ENCODE measurements at places on chromosomes 13 and 19.

- DNase-seq, result no peak
Observed at GRCh38 chr13:40464337-40465014, 202.0 kb downstream of the FOXO1 start.

DNA sequence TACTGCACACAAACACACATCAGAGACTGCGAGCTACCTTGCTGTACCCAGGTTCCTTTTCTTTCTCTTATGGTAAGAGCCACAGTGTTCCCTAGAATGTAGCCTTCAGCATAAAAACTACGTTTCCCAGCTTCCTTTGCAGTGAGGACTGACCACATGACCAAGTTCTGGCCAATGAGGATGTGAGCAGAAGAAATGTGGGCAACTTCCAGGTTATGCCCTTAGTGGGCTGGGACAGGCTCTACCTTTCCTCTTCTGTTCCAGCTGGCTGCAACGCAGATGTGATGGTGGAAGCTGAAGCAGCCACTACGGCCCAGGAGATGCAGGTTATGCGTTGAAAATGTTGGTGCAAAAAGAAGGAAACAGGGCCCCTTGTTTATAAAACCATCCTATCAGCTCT is 27.5 kb downstream of the VRK3 start:
- no peak for DNase-seq

- no peak for DNase-seq
Observed at GRCh38 chr19:28234637-28235036, 978.3 kb downstream of the UQCRFS1 start.

DNA sequence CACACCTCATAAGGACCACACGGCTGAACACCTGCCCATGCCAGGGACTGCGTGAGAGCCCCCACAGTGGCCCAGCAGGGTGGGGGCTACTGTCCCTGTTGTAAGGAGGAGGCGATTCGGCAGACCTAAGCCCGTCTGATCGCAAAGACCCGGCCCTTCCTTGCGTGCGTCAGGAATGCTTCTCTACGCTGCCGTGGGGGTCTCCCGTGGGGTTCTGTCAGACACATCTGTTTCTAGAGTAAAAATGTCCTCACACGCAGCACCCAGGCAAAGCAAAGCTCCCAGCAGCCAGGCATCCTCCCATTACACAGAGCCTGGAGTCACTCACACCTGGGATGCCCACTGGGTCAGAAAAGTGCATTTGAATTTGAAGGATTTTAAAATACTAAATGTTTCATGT is 147.7 kb upstream of the SOX1 start:
- no peak for DNase-seq

DNA sequence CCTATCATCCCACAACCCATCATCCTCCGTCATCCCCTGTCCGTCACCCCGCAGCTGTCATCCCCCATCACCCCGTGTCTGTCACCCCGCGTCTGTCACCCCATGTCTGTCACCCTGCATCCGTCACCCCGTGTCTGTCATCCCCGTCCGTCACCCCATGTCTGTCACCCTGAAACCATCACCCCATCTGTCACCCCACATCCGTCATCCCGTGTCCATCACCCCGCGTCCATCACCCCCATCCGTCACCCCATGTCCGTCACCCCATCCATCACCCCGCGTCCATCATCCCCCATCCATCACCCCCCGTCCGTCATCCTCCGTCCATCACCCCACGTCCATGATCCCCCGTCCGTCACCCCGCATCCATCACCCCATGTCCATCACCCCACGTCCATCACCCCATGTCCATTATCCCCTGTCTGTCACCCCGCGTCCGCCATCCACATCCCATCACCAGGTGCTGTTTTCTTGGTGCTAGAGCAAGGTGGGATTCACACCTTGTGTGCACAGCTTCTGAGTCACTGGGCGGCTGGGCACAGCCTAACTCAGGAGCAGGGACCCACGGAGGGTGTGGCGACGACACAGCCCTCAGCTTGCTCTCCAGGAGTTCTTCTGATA is 24.2 kb downstream of the RASA3 start:
- no peak for DNase-seq

DNA sequence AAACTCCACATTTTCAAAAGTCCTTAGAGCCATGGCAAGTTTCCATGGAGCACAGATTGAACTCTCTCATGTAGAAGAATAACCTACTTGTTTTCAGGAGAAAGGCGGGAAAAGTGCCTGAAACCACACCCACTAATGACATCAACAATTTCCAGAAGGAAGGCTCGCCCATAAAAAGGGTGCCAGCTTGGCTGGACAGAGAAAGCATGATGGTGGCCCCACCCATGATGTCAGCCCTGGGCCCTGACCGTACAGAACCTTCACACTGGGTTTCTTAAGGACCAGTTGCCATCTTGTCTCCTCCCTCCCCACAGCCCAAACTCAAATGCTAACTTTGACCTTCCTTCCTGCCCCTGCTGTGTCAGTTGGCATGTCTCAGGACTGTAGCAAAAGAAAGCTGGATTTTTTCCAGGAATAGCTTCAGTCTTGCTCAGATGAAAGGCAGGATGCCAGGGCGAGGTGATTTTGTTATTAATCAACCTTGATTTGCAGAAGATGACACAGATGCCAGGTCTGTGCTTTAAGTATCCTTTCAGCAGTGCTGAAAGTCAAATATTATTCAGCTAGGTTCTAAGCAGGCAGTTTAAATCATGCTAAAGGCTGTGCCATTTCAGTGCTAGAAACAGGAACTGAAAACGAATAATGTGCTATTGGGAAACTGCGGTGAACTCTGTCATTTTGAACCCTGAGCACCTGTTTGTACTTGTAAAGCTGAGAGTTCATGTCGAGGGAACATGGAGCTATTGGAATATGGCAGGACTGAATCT is 89.5 kb upstream of the RFC3 start:
- no peak for DNase-seq

- no peak for DNase-seq
Observed at GRCh38 chr19:2036424-2036823, 14.6 kb downstream of the MKNK2 start.

DNA sequence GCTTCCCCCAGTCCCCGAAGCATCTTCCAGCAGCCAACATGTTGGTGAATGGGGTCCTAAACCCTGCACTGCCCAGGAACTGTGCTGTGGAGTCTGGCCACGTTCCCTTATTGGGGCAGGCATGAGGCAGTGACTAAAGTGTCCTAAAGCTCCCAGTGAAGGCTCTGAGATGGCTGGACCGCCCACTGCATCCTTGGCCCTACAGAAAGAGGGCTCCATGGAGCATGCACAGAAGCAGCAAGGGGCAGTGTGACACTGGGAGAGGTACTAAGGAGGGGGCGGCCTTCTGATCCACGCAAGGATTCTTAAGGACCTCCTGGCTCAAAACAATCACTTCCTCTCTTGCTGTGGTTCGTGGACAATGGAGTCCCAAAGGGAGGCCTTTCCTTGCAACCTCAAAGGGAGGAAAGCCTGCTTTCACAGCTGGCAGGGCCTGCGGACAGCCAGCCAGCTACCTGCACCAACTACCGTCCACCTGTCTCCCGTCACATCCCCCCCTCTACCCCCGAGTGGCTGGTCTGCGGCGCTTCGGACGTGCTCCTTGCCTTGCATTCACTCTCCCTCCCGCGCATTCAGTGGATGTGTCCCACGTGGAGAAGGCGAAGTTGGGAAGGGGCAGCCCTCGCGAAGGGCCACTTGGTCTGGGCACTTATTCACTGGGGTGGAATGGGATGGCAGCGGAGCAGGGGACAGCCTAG is 63.9 kb upstream of the STARD13 start:
- DNase-seq, result no peak

GRCh38 chr13:114320065-114320464 is 5.8 kb downstream of the CHAMP1 start:
- DNase-seq, result no peak

GRCh38 chr13:30805132-30805537 is 69.8 kb downstream of the ALOX5AP start:
- DNase-seq, result no peak

- DNase-seq, result no peak
Observed at GRCh38 chr13:36074659-36075058, 56.5 kb downstream of the DCLK1 start.

- no peak for DNase-seq
Observed at GRCh38 chr13:80548915-80549314, 208.0 kb upstream of the SPRY2 start.

DNA sequence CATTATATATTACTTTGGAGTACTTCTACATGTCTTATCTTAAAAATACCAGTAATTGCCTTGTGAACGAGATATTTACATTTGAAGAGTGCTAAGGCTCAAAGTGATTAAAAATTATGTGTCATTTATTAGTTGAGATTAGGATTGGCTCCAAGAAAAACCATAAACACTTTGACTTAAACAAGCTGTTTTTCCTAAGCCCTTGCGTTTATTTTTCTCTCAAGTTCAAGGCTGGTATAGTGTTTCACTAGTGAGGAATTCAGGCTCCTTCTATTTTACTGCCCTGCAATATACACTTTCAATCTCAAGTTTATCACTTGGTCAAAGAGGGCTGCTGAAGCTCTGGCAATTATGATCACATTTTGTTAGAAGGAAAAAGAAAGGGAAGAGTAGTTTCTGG is 49.9 kb downstream of the UFM1 start:
- no peak for DNase-seq

GRCh38 chr19:19506592-19506991 is 8.8 kb downstream of the TSSK6 start:
- no peak for DNase-seq

- no peak for DNase-seq
Observed at GRCh38 chr13:37379841-37380240, 218.7 kb downstream of the POSTN start.

DNA sequence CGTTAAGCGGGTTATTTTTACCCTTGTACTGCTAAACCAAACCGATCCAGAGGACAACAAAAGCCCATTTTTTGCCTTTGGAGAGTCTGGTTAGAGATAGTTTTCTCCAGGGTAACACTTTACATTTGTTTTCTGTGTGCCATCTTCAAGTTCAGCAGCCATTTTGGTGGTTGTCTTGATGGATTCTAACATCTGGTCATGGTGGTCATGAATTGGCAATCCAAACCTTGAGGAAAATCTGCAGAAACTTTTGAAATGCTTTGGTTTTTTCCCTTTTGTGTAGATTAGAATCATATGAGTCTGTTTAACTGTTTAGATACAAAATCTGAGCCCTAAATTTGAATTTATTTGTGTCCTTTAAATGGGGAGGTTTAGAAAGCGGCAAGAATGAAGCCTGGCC is 16.6 kb downstream of the HNRNPM start:
- no peak for DNase-seq

GRCh38 chr19:55209693-55210472 is 582 bp upstream of the PTPRH start:
- no peak for DNase-seq

- DNase-seq, result no peak
Observed at GRCh38 chr13:64314331-64314730, 2898.7 kb upstream of the PCDH20 start.

DNA sequence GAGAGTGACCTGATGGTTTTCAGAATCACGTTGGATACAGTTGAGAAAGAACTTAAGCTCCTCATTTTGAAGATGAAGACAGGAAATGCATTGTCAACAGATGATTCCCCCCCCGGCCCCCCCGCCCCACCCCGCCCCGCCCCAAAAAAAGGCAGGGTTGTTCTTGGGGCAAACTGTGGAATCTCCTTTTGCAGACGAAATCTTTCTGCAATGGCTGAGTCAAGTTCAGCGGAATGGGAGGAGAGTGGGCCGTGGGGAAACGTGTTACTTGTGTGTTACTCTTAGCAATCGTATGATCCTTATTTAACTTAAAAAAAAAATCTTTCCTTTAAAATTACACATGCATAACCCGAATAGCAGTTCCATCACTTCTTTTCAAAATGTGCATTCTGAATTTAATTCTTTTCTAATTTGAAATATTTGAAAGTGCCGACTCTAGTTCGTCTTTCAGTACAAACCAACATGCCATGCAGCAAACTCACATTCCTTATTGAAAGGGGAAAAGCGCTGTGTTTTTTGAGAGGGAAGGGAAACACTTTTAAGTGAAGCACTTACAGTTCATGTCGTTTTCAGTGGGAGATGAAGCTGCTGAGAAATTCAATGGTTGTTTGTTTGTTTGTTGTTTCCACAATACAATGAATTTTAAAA is 348.5 kb upstream of the ARGLU1 start:
- DNase-seq, result no peak

- DNase-seq, result no peak
Observed at GRCh38 chr13:44278166-44278565, 95.5 kb upstream of the SERP2 start.

GRCh38 chr13:33182729-33183128 is 102.8 kb downstream of the STARD13 start:
- DNase-seq, result no peak

DNA sequence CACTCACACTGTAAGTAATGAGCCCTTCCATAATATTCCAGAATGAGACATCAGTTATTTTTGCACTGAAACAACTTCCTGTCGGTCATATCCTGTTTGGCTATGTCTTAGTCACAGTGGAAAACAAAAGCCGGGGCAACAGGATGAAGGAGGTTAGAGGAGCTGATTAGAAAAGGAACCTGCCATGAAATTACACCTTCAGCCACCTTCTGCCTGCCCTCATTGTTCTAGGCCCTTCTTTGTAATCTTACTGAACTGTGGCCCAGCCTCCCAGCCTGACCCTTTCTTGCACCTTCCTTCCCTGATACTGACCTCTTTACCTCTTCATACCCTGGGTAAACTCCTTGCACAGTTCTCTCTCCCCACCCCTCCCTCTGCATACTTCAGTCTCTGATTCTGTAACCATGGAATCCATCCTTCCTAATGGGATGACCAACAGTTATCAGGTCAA is 67.3 kb downstream of the DOCK9 start:
- DNase-seq, result no peak

GRCh38 chr19:44661904-44662303 is 9.4 kb upstream of the CEACAM19 start:
- DNase-seq, result no peak

DNA sequence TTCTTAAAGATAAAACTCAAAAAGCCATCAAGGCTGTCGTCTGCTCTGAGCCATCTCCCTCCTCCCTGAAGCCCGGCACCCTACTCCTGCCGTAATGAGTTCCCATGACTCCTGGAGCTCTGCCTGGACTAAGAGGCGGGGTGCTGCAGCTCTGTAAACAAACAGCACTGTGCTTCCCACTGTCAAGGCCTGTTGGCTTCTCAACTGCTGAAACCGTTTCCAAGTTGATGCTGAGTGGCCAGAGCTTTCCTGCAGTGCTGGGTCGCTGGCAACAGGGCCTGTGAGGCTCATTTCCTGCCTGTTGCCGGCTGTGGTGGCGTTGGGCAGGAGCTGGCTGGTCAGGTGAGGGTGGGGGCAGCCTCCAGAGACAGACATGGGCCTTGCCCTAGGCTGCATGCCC is 26.7 kb upstream of the ISYNA1 start:
- no peak for DNase-seq
